ENCODE measurements at places on chromosomes 2 and 18.

- DNase-seq: no peak
Observed at GRCh38 chr2:19731037-19731436, 170.7 kb downstream of the TTC32 start.

- no peak for DNase-seq
Observed at GRCh38 chr2:55097461-55098410, 47.5 kb upstream of the RTN4 start.

DNA sequence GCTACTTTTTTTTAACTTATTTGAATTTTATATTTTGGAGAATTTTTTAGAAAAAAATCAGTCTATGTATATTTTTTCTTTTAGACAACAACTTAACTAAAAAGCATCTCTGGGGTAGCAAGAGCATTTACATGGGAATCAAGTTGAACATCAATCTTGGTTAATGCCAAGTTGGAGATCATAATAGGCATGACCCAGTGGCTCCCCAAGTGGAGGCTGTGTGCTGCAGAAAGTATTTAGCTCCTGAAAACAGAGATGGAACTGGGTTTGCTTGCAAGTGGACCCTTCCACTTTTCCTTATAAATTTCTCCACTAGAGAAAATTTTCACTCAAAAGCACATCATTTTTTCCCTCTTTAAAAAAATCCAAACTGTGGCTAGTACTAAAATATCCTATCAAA lies 23.9 kb upstream of the CAVIN2 start:
- peak; percentile 21 for DNase-seq

DNA sequence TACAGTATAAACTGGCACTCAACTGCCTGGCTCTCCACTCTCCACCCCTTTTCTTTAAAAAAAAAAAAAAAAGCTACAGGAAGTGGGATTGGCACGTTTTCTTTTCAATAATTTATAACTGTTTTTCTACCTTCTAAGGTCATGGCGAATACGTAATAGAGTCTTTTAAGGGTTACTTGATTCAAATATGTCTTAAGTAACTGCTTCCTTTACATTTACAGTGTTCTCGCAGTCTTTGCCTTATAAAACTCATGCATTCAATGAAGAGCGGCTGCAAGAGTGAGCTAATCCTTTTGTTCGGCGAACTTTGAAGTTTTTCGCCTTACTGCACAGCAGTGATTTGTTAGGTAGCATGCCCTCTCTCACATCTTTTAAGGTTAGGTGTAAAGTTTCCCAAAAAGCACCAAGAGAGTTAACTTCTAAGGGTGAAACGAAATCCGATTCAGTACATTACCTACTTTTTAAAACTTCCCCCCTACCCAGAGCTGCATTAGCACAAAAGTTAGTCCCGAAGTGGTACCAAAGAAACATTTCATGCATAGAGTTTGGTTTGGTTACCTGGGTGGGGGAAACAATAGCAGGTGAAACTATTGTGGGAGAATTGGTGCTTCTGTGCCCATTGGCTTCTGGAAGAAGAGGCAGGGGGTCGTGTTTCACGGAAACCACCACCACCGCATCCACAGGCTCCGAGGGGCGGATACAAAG lies 2.0 kb downstream of the KCTD1 start:
- DNase-seq: no peak

All from Kasumi-1 (cell line).